ENCODE measurements at places on chromosomes 13 and 19.

DNA sequence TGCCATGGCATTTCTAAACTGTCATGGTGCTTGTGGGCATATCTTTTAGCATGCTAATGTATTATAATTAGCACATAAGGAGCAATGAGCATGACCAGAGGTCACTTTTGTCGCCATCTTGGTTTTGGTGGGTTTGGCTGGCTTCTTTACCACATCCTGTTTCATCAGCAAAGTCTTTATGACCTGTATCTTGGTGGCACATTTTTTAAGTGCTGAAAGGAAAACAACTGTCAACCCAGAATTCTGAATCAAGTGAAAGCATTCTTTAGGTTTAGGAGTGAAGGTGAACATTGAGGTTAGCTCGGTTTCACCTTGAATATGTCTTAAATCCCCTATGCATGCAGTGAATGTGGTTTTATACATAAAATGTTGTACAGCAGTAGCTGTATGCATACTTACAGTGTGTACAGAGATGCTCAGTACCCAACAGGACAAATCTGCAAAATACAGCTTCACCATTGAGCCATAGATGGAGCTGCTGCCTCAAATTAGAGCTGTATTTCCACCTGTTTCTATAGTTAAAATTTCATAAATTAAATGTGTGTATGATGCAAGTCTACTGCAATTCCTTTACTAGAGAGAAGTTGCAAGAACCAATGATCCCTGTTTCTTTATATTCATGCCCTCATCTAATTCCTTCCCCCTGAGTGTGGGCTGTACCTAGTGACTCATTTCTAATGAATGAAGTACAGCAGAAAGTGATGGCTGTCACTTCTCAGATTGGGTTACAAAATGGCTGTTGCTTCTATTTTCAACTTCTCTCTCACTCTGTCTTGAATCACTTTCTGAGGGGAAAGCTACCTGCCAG is 25.2 kb upstream of the IGSF23 start:
- no peak for DNase-seq

- no peak for DNase-seq
Observed at GRCh38 chr13:44546164-44546563, 30.0 kb downstream of the TSC22D1 start.

GRCh38 chr13:110676595-110677587 is 29.0 kb downstream of the CARS2 start:
- DNase-seq: no peak

DNA sequence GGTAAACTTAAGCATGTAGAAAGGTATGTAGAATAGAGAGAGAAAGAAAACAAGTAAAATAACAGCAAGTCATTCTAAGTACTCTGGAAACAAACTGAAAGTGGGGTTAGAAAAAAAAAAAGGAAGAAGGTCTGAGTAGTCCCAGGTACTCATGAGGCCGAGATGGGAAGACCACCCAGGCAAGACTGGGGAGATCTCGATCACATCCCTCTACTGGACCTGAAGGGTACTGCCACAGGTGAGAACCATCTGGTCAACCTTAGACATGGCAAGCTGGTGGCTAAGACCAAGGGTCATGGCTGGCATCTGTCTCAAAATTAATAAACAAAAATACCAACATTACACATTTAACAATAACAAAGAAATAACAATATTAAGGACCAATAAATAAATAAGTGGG is 36.3 kb upstream of the ZNF724 start:
- DNase-seq: no peak

DNA sequence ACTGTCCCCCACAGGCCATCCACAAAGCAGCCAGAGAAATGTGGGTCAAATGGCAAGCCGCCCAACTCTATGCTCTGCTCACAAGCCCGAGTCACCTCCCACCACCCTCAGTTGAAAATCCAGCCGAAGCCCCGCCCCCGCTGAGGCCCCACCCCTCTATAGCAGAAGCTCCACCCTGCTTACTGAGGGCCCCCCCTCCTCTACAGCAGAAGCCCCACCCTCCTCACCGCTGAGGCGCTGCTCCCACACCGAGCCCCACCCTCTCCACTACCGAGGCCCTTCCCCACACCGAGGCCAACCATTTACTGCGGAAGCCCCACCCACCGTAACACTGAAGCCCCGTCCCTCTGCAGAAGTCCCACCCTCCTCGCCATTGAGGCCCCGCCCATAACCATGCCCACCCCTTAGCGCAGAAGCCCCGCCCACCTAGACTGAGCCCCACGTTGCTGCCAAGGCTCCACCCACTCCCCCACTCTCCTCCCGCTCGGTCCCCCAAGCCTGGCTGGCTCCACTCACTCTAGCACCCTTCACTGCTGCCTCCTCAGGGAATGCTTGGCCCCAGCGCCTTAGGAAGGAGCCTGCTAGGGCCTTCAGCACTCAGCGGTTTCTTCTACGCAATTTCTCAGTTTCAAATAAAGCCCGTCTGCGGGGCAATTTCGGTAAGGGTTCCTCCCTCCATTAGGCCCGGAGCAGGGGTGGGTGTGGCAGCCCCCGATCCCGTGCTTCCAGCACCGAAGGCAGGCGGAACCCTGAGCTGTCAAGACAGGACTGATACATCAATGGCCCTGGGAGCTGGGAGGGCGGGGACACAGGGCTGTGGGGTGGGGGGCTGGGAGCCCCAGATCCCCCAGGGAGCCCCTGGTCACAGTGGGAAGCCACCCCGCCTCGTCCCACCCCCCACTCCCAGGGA is 9.0 kb upstream of the MYDGF start:
- DNase-seq: no peak

DNA sequence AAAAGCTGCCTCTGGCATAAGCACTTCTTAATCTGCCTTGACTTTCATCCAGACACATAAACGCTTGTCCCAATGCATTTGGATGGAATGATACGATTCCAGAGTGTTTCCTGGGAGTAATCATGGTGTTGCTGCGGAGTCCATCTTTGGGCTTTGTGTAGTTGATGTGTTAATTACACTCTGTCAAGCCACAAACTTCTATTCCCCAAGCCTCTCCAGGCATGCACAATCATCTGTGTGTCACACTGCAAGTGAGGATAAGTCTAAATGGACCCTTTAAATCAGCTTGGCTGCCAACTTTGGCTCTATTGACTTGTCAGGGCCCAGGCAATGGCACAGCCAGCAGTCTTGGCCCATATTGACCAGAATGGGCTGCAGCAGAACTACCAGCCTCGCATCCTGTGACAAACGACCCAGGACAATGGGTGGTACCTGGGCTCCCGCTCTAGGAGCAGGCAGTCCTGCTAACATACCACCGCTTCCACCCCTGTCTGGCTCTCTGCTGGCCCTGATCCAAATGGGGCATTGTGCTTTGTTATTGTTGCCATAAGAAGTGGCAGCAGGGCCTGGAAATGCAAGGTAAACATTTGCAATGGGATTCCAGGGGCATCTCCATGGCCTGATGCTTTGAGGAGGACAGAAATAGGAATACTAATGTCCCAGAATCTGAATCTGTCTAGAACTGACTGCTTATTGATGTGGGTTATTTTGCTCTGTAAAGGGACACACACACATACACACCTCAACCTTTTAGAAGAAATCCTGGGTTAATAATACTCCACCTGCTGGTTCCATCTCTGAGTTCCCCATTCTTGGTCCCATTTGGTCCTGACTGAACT is 127.2 kb downstream of the DNAJC15 start:
- DNase-seq: no peak

DNA sequence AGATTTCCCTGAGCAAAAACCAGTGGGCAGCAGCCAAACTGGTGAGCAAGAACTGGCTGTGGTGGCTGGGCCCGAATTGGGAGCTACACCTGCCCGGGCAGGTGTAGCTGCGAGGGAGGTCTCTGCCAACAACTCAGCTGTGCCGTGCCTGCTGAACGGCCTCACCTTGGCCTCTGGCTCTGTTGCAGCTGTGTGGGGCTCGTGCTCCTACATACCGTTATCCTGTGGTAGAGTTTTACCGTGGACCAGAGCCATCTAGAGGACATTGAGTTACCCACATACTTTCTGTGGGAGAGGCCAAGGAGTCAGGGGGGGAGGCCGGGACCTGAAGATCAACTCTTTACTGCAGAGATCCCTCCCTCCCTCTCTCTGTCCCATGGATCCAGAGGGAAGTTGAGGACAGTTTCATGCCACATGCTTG is 113.2 kb downstream of the TM9SF2 start:
- DNase-seq: no peak

DNA sequence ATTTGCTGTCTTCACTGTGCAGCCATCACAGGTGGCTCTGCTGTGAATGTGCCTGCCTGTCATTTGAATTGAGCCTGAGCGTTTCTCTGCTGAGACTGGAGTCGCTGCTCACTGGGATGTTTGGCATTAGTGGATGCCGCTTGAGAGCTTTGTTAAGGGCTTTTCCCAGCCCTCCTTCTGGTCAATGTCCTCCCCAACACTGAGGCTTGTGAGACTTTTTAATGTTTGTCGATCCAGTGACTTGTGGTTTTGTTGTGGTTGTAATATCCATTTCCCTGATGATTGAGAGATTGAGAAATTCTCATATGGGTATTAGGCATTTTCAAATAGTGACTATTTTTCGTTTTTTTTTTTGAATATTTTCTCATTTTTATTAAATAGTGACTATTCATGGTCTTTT is 2.6 kb downstream of the TPRX2 start:
- DNase-seq: no peak

DNA sequence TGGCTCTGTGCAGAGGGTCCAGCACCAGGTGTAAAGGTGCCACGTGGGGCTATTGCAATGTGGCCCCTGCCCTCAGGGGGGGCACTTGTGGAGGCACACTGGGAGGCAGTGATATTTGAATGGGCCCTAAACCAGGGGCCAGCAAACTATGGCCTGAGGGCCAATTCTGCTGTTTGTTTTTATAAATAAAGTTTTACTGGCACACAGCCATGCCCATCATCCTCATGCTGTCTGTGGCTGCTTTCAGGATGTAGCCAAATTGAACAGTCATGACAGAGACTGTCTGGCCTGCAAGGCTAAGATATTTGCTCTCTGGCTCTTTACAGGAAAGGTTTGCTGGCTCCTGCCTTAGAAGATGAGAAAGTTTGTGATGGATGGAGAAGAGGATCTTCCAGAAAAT is 33.9 kb upstream of the RANBP3 start:
- no peak for DNase-seq

- DNase-seq: no peak
Observed at GRCh38 chr19:53957448-53958167, 5.1 kb upstream of the CACNG8 start.

- DNase-seq: no peak
Observed at GRCh38 chr13:61777899-61778298, 362.2 kb upstream of the PCDH20 start.

- DNase-seq: no peak
Observed at GRCh38 chr19:55902080-55902751, 29.9 kb downstream of the NLRP13 start.

DNA sequence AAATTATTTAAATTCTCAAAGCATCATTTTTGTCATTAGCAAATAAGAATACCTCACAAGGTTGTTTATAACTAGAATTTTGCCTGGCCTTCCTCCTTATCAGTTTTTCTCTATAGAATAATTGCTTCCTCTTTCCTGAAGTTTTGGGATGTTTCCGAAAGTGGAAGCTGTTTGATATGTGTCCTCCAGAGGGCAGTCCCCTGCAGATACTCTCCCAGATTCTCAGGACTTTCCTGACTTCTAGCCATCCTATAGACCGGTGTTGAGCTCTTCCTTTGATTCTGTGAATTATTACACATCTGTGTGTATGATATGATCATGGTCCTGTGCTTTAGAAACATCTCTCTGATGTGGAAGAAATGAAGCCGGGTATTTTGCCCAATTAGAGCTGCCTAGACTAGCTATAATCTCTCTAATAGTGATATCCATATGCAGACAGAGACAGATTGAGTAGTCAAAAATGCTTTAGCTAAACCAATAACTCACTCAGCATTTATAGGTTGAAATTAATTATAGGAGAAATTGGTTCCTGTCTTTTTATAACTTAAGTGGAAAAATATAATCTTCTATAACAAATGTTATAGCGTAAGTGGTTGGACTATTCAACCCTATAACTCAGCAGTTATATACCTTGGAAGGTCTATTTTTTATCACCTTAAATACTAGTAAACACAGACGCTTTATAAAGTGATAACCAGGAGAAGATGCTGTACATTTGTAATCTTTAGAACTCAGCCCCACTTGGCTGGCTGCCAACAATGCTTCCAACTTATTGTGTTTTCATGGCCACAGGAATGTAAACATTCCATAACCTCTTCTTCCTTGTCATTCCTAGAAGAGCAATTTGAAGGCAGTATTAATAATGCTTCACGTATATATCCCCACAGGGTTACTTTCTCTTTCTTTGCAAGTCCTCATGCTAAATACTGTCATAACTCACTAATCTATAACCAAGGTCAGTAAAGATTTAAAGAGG is 201.0 kb upstream of the RXFP2 start:
- DNase-seq: no peak

- no peak for DNase-seq
Observed at GRCh38 chr19:10008184-10008765, 2.0 kb downstream of the COL5A3 start.

DNA sequence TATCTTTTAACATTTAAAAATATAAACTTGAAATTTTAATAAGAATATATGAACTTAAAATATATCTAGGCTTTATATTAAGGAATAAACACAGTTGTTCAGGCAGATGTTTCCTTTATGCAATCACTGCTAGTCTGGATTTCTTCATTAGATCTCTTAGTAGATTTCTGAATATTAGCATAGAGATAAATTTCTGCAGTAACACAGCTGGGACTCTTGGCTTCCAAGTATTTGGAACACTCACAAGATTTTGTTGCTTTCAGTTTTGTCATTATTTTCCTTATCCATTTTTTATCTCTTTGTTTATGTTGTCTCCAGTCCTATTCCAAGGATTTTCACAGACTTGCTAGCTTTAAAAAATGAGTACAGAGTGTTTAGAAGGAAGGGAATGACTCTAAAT is 857.1 kb downstream of the GPC5 start:
- DNase-seq: no peak

DNA sequence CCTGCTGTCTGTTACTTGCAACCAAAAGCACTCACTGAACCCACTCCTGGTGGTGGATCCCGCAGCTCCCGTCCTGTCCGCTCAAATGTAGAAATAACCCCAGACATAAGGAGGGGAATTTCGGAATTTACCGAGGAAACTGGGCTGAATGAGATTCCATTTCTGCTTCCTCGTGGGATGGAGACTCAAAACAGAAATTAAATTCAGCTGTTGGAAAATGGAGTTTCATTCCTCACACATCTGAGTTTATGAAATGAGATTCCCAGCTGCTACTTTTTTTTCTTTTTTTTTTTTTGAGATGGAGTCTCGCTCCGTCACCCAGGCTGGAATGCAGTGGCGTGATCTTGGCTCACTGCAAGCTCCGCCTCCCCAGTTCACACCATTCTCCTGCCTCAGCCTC is 44.3 kb downstream of the COLGALT1 start:
- no peak for DNase-seq

- DNase-seq: no peak
Observed at GRCh38 chr19:38836159-38836982, 4.8 kb upstream of the ECH1 start.

- no peak for DNase-seq
Observed at GRCh38 chr19:2589441-2589840, 113.1 kb downstream of the GNG7 start.

DNA sequence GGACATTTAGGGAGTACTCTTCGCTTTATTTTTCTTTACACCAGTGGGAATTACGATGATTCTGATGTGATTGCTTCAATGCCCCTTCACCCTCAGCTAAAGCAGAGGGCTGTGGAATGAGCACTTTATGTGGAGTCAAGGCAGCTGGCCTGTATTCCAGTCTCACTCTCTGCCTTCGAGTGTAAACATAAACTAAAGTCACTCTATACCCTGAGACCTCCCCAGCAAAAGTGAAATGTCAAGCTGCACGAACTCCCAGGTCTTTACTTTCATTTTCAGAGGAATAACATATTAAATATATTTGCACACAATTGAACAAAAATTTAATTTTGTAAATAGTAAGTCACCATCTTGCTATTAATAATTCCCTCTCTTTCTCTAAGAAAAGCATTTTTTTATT is 557.1 kb downstream of the DACH1 start:
- no peak for DNase-seq
